ENCODE measurements at places on chromosomes 5 and 9.

DNA sequence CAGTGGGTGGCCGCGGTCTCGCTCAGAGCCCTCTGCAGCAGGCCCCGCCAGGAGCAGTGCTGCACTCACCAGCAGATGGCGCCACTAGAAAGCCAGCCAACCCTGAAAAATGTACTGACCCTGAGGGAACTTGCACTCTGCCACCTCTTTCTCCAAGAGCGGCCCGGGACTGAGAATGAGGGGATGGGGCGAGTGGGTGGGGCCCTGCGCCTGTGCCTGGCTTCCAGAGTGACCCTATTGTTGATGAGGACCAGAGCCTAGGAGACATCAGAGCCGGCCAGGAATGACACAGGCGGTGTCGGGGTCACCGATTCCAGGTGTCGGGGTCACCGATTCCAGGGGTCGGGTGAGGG, 2.9 kb upstream of the IL17B start:
- peak; percentile 64 for DNase-seq

DNA sequence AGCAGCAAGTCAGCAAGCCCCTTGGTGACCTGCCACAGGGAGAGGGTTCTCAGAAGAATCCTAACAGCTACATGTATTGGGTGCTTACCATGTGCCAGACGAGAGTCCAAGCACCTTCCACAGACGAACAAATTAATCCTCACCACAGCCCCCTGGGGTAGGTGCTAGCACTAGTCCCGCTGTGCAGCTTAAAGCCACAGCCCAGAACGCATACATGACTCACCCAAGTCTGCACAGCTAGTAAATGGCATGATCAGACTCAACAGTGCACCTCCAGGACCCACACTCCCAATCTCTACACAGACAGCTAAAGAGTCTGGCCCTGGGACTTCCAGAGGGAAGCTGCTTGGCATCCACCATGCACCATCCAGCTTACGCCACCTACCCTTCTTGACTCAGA, 111.5 kb downstream of the PAX5 start:
- DNase-seq: peak; percentile 17

- DNase-seq: no peak
Measured at GRCh38 chr5:124712731-124713305, 33.6 kb downstream of the ZNF608 start.

DNA sequence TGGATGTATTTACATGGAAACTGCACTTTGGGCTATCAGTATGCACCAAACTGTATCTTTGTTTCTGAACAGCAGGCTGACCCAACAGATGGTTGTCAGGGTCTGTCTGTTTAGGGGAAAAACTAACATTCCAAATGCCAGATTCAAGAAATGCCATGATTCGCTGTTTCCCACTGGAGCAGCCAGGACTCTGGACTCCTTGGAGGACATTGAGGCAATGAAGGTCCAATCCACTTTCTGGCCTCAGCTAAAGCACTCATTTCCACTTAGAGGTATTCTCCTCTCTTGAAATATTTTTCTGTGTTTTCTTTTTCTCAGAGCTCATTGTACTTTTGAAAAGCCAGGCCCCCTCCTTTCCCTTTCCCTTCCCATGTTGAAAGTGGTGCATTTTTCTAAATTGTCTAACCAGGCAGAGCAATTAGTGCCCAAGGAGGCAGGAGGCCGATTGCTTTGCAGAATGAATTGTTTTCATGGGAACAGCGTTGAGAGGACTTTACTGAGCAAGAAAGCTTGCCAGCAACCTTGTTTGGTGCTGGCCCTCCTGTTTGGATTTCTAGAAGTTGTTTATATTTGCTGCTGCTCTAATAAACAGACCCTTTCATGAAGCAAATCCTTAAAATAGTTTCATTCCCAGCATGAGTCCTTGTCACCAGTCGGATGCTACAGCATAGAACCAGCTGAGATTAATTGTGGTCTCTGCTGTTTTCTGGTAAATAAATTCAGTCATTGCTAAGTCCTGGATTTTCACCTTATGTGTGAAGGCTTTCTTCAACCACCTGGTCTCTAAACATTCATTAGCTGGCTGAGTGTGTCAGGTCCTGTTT, 132.8 kb upstream of the TAF11L2 start:
- DNase-seq: no peak

GRCh38 chr9:80489329-80489728, 917.6 kb downstream of the TLE4 start:
- no peak for DNase-seq

All from kidney tubule cell (primary cell).